COLO829 (cell line): ENCODE measurements at places on chromosomes 7 and 10.

- no peak for DNase-seq
Observed at GRCh38 chr10:32340596-32341180, 6.3 kb downstream of the EPC1 start.

DNA sequence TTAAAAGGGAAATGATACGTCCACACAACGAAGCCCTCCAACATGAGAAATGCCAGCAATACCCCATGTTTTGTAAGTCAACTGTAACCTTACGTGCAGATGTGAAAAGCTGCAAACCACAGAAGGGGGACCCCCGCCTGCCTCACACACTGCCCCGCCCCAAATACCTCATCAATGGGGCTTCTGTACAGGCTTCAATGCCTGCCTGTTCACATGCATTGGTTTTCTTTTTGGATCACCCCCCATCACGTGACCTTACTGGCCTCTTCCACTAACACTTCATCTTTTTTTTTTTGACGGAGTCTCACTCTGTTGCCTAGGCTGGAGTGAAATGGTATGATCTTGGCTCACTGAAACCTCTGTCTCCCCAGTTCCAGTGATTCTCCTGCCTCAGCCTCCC lies 224.0 kb downstream of the TNS3 start:
- DNase-seq, result no peak

DNA sequence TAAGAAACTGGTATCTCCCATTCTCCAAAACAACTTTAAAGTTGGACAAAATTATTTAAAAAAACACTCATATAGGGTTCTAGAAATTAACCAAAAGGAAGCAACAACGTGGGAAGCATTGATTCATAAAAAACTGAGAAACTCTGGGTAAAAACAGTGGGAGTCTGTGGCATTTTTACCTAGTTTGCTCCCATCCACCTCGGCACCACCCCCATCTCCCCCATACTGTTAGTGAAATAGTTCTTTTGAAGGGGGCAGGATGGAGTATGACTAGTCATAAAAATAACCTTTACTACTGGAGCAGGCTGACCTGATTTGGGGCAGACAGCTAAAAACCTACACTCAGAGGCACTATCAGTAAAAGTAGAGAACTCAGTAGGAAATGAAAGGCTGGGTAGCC lies 123.2 kb downstream of the AVL9 start:
- DNase-seq, result no peak

DNA sequence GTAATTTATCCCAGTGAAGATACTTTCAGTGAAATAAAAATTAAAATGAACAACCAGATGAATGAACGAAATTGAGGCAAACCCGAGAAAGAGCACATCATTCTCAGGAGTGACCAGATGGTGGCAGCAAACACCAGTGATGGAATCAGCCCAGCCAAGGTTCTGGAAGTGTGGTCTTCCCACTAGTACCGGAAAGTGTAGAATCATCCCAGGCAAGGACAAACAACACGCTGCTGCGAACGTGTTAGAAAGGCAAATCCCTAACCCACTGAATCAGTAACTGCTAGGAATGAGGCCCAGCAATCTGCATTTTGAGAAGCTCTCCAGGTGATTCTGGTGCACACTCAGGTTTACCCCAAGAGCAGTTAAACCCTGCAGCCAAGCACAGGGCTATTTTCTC lies 15.5 kb upstream of the SLC18A3 start:
- peak; percentile 64 for DNase-seq

DNA sequence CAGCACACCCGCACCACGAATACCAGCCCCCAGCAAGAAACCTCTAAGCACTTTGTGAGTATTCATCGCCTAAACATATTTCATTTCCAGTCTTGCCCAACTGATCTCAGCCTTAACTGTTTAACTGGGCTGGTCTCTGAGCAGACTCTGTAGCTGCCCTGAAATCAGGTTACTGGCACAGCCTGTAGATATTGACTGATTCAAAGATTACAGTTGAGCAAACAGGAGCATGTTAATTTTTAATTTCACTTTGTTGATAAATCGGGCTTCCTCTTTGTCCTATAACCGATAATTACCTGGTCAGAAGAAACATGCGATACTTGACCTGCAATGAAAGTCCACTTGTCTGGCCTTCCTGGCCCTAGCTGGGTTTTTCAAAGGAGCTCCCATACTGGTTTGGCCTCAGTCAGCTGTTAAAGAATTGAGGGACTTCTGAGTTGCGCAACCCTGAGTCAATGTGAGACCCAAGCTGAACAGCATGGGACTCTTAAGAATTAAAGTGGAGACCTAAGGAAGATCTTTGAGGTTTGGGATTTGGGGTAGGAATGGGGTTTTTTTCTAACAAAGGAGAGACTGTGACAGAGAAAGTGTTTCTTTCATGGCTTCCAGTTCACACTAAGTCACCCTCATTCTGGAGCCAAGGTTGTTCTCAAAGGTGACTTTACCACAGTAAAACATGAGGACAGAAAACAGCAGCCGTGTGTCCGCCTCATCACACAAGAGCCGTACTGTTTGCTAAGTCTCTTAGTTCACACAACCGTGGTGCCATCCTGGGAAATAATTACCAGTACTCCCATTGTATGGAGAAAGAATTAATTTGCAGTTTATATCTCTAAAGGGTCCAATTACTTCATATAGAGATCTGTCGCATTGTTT lies 75.9 kb downstream of the PPP1R3C start:
- DNase-seq, result no peak

DNA sequence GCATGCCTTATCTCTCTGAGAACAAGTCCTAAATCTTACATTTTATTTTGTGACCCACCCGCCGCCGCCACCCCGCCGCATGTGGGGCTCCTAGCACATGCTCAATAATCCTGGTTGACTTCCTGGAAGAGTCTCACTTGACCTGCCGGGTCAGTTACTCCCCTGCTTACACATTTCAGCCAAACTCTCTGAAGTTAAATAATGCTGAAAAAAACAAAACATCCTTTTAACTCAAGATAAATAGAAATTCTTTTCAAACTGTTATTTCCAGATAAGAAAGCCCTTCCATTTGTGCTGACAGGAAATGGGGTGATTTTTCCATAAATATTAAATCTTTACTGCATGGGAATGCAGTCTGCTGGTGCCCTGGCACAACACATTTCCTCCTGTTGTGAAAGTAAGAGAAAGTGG lies 123.5 kb downstream of the ABLIM1 start:
- DNase-seq, result no peak

DNA sequence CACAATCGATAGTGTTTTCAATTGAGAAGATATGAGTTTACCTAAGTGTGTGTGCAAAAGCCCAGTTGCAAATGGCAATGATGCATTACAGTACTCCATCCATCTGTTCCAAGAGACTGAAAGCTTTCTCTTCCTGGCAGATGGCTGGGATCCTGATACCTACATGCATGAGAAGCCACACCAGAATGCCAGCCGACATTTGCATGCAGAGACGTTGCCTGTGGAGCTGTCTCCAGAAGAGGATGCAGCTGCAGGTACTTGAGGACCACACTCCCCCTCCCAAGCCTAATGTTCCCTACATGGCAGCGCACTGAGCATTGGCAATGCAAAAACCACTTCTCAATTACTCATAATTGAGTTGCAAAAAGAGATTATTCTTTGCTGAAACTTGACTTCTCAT lies 332.1 kb downstream of the WDR11 start:
- no peak for DNase-seq

DNA sequence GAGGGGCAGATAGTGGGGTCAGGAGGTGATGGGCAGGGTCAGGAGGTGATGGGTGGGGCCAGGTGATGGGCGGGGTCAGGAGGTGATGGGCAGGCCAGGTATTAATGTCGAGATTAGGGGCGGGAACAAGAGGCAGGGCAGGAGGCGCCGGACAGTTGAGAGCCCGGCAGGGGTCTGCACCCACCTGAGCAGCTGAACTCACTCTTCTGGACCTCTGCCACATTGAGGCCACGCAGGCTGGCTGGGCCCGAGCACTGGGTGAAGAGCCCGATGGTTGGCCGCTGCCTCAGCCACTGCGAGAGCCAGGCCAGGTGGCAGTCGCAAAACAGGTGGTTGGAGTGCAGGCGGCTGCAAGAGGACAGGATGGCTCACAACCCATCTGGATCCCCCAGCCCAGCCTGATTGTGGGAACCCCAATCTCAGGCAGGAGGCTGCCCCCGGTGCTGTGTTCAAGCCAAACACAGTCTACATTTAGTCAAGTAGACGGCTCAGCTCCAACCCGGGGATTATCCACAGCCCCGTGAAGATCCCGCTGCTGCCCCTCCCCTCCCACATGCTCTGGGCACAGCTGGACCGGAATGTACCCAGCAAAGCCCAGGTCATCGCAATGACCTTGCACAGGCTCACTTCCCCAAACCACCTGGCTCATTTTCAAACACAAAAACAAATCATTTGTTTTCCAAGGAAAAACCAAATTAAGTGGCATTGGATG lies 122.3 kb downstream of the SLIT1 start:
- DNase-seq, result no peak

DNA sequence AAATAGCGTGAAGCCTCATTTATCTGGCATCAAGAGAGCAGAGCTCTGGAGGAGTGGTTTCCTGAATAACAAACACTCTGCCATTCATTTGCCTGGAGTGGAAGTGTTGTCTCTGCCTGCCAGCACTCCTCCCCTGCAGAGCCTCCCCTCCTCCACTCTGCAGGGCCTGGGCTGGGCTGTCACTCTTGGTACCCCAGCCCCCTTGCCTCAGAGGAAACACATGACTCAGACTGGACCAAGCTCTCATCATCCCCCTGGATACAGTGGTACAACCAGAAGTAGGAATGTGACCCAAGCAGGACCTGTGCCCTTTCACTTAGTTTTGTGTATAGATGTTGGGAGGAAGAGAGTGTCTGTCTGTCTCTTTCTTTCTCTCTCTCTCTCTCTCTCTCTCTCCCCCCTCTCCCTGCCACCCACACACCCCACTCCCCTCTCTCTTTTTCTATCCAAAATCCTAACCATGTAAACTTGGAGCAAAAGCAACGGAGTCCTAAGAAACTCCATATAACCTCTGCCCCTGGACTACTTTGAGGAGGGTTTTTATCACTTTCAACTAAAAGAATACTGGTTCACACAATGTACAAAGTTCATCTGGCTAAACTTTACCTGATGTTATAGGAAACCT lies 43.9 kb downstream of the DOCK4 start:
- peak; percentile 31 for DNase-seq

- DNase-seq, result no peak
Observed at GRCh38 chr7:39720586-39720985, 97.2 kb downstream of the RALA start.

- DNase-seq, result no peak
Observed at GRCh38 chr10:34359435-34359813, 455.7 kb downstream of the PARD3 start.

GRCh38 chr10:21272643-21273399 lies 252.7 kb downstream of the SKIDA1 start:
- DNase-seq, result no peak

- DNase-seq, result no peak
Observed at GRCh38 chr10:113006656-113007342, 56.8 kb downstream of the TCF7L2 start.

DNA sequence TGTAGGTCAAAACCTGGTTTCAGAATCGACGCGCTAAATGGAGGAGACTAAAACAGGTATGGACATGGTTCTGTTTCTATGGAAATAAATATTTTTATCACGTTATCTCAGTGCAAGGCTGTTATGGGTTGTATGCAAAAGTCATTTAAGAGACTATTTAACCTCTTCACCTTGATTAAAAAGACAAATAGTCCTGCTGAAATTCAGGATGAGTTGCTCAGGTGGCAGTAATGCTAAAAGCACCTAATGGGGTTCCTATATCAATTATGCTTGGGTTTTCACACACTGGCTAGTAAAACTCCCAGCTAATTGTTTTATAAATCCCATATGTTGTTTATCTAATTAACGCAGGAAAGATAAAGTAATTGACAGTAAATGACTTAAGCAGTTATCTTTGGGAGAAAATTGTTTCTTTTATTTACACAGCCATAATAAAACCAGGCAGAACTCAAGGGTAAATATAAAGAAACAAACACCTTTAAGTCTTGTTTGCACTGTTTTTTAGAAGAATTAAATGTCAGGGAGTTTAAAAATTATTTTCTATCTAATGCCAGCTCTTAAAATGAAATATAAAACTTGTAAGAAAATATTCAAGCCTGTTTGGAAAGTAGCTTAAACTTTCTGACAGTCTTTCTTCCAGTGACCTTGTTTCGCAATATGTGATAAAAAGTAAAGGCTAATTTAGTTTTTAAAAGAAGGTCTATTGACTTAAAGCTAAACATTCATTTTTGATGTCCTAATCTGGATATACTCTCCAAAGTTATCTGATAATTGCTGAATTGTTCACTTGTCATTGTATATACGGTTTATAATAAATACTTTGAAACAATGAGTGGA lies 3.2 kb downstream of the HHEX start:
- DNase-seq, result no peak

- DNase-seq, result no peak
Observed at GRCh38 chr10:76581506-76582256, 1055.9 kb downstream of the KCNMA1 start.

GRCh38 chr7:14606101-14606500 lies 296.4 kb downstream of the DGKB start:
- no peak for DNase-seq

- DNase-seq, result peak; percentile 2
Observed at GRCh38 chr10:32795598-32796183, 162.3 kb downstream of the ITGB1 start.

- no peak for DNase-seq
Observed at GRCh38 chr10:97124211-97124610, 61.5 kb downstream of the SLIT1 start.

GRCh38 chr10:31974434-31975124 lies 45.9 kb upstream of the ARHGAP12 start:
- no peak for DNase-seq

GRCh38 chr7:50664461-50664922 lies 99.3 kb upstream of the DDC start:
- DNase-seq, result peak; percentile 73

DNA sequence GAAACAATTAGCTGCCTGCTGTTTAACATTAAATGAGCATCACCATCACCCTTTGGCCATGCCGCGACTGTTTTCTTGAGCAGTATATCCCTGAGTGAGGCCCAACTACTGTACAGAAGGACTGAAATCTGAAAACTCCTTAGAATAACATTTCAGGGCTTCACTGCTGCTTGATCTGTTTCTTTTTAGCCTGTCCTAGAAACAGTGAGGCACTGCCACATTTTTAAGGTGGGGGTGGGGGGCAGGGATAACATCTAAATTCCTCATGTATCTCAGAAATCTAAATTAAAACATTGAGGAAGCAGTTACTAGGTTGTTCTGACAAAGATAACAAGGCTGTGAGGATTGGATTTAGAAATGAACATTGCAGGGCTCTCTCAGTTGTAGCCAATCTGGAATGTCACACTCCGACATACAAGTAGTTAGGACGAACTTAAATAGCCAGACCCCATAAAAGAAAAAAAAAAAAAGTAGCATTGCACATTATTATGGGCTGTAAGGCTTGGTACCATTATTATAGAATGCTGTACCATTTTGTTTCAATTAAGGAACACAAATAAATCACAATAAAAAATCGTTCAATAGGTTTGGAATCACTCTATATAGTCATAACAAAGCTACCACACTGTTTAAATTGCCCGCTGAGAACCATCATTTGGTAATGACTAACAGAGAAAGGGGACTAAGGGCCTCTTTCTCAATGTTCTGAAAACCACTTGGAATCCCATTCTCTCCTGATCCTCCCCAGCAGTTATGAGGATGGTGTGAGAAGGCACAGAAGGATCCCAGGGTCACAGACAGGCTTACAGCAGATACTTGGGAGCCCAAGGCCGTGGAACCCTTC lies 256.1 kb downstream of the INHBA start:
- no peak for DNase-seq
